Testis (tissue), 5 donors: ENCODE measurements at places on chromosomes 3 and 15.

DNA sequence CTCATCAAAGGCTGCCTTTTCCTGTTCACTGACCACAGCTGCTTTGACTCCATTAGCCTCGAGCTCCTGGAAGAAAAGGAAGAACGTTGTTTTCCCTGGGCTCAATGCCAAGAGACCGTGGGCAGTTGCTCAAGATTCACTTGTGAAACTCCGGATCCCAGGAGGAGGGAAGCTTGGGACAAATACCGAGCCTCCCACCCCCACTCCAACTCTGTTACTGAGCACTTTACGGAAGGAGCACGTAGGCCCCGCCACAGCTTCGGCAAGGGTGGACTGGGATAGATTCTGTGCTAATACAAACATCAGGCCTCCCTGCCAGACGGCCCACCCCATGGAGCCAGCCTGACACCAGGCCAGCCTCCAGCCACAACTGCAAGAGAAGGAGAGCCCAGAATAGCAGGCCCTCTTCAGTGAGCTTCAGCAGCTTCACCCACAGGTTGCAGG is 10.8 kb upstream of the FANCD2 start:
- peak; percentile 90 for DNase-seq

DNA sequence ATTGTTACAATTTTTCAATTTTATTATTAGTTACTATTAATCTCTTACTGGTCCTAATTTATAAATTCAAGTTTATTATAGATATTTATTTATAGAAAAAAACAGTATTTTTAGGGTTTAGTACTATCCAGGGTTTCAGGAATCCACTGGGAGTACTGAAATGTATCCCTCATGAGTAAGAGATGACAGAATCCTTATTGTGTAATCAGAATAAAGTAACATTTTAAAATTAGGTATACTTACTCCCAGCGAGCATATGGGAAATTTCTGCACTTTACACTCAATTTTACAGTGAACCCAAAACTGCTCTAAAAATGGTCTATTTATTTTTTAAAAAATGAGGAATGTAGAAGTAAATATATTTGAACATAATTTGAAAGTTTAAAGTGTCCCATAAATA is 202.7 kb downstream of the CGGBP1 start:
- DNase-seq: no peak

DNA sequence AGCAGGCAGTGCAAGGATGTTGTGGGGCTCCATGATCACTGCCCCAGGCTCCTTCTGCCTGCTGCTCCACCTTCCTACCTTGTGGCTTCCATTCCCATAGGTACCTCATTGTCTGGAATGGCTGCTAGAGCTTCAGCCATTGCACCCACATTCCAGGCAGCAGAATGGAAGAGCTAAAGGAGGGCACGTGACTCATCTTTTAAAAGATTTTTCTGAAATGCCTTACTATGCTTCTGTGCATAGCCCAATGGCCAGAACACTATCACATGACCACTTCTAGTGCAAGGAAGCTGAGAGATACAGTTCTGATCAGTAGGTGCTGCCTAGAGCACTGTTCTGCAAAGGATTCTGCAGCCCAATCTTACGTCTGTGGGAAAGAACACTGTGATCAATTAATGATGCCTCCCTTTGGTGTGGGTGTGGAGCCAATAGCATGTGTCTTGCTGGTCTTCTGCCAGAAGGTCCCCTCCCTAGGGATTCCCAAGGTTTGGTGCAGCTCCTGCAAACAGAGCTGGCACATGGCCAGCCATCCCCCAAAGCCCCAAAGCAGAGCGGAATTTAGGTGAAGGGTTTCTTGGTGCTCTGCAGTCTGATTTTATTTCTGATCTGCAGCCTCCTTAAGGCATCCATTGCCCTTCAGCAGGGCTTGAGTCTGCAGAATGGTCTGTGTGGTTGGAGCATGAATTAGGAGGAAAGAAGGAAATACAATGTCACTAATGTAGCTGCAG is 34.4 kb downstream of the SPSB4 start:
- DNase-seq: no peak

DNA sequence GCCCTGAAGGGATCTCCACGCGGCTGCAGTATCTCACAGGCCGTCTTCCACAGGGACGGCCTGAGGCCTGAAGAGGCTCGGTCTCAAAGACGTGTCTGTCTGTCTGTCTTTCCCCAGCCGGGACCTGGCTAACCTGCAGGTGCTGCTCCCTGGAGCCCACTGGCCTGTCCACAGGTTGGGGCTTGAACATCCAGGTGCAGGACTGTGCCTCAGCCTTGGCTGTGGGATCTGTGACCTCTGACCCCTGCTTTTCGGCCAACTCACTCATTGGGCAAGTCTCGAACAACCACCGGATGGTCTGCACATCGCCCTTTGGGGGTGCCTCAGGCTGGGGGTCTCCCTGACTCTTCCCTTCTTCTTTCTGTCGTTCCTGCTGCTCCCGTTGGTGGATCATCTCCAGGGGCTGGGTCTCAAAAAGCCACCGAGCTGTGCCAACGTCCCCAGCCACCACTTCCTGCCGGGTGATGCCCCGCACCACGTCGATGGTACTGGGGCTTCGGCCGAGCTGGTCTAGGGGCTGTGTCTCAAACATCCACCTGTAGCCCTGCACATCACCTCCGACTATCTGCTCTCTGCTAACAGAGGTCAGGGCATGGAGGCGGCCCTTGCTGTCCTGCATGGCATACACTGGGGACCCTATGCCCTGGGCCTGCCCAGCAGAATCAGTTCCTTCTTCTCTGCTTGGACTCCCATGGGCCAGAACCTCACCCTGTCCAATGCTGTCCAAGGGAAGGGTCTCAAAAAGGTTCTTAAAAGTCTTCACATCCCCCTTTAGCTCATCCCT is 4.8 kb downstream of the XIRP1 start:
- DNase-seq: no peak

DNA sequence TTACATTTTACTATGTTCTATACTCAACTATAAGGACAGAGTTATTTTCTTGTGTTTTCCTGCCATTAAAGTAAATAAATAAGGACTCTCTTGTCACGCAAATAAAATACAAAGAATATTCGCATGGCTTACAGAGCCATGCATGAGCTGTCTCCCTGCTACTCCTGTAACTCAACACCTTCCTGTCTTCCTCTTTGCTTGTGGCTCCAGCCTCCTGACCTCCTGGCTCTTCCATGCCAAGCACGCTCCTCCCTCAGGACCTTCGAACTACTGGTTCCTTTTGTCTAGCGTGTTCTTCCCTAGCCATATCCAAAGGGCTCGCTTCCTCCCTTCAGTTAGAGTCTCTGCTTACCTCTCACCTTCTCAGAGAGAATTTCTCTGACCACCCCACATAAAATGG is 124.3 kb upstream of the TMC3 start:
- no peak for DNase-seq

DNA sequence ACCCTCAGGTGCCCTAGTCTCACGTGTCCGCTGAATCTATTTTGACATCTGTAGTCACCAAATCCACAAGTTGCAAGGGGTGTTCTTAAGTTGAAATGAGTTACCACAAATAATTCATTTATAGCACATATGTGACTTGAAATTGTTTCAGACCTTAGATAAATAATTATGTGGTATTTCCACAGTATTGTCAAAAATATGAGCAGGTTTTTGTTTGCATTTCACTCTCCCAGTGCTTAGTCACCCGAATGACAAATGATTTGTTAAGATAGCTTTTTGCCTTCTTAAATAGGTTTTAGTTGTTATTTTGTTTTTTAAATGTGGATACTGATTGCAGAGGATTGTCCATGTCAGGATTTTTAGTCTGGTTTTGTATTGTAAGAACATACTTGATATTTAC is 2.6 kb downstream of the MFSD1 start:
- no peak for DNase-seq

DNA sequence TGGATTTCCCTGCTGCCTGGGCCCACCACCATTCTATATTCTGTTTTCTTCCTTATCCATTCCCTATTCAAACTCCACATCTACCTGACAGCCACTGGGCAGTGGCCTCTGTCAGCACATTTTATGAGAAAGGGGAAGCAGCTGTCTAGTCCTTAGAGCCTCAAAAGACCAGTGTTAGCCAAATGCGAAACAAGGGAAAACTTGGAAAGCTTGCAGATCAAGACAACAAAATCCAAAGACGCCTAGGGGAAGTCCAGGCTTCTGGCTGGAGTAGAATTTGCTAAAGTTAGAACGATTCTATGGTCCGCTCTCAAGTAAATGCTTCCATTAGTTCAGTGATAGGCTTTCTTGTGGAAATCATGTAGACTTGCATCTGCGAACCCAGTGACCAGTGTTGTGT is 39.4 kb upstream of the CHST2 start:
- DNase-seq: no peak

- DNase-seq: no peak
These were observed 6.9 kb upstream of the GHRL start for GRCh38 chr3:10299679-10300078.

GRCh38 chr3:187960820-187961219 is 193.1 kb upstream of the LPP start:
- no peak for DNase-seq

DNA sequence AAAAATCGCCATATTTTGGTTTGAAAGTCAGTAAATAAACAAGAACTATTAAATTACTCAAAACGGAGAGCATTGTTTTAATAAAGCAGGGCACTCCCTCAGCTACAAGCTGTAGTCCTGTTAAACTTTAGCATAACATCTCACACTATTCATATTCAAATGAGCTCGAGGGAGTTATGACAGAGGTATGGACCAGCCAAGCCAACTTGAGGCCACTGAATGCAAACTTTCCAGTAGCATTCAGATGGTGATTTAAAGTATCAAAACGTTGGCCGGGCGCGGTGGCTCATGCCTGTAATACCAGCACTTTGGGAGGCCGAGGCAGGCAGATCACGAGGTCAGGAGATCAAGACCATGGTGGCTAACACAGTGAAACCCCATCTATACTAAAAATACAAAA is 132.9 kb downstream of the GABRB3 start:
- DNase-seq: no peak

GRCh38 chr3:61872077-61872706 is 310.8 kb downstream of the PTPRG start:
- DNase-seq: no peak

DNA sequence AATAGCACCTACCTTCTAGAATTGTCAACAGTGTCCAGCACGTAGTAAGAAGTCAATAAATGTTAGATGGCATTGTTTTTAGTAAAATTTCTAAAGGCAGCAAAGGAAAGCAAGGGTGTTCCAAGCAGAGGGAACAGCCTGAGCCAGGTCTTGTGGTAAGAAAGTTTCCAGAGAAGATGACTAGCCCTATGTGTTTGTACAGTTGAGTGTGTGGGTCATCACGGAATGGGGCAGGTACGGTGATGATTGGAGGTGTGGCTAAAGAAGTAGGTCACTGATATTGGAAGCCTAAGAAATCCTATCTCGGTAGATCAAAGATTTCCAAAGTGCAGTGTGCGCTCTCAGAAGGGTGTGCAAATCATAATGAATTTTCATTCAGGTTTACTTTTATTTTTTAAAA is 94.2 kb upstream of the BCL6 start:
- DNase-seq: no peak

DNA sequence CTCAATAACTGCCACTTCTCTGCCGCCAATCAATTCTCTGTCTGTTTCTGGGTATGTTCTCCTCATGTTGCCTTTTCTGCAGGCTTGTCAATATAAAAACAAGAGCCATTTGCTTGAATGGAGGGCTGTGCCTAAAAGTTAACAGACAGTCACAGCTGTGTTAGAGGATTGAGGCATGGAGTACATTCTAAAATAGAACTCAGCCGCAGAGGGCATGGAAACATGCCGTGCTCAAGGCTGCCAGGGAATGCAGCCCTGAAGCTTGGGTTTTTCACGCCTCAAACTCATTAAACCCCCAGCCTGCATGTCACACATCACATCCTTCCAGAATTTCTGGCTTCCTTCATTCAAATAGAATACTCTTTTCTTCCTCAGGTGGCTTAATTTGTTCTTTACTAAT is 166.6 kb downstream of the TPRG1 start:
- DNase-seq: no peak

DNA sequence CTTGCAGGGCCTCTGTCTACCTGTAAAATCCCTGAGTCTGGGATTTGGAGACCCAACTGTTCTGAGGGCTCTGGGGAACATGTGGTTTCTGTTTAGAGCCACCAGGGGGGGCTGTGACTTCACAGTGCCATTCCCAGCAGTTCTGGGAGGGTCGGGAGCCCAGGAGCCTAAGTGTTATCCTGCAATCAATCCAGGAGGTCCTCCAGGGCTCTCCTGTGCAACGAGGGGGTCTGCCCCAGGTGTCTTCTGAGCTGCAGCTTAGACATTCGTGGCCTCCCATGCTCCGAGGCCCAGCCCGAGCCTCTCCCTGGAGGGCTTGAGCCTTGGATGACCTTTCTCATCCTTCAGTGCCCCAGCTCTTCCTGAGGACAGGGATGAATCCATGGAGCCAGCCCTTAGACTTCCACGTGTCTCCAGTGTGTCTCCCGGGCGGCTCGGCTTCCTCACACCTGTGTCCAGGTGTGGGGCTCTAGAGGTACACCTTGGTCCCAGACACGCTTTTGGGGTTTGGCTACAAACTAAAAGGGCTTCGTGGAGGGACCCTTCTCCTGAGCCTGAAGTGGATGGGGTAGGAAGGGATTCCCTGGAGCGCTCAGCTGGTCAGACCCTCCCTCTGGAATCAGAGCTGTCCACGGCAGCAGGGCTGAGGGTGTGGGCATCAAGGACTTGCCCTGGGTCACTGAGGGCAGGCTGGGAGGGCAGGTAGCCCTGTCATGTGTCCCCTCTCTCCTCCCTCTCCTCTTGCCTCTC is 20.3 kb upstream of the ABTB1 start:
- DNase-seq: peak; percentile 60

- DNase-seq: peak; percentile 17
These were observed 24.0 kb upstream of the TRH start for GRCh38 chr3:129950318-129951046.

GRCh38 chr3:71786551-71786950 is 1.6 kb upstream of the PROK2 start:
- no peak for DNase-seq

DNA sequence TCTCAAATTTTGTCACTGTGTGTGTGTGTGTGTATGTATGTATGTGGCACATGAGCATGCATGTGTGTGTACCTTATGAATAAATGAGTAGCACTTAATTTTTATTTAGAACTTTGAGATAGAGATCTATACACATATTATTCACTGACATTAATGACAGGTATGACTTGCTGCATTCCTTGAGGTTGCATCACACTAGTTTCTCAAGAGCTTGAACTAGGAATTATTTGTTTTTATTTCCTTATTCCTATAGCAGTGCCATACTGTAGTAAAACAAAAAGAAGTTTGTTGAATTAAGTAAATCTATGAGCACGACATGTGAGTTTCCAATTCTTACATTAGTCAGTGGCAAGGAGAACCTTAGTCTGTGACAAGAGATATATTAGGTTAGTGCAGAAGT is 943.9 kb downstream of the ROBO1 start:
- DNase-seq: no peak

DNA sequence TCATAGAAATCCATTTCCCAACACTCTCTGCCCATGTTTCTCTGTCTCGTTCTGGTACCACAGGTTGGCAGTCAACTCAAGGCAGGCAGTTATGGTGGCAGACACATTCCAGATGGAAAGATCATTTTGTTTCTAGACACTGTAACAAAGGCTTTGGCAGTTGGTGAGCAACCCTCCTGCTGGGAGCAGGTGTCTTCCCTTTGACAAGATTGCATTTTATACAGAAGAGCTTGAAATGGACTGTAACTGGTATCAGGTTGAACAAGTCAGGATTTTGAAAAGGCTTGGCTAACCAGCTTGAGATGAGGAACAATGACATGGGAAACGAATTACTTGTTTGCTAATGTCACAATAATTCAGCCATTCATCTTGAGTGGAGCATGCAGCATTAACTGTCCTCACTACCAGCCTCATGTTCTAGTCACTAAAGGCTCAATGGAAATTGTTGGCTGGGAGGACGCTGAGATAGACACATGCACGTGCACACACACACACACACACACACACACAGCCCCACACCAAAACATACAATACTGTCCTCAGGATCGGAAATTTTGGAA is 170.0 kb downstream of the SEMA6D start:
- no peak for DNase-seq
